ENCODE measurements at places on chromosomes 13 and 19.
A peak's percentile ranks its signal among the peaks of the same experiment; 100 is the strongest.

DNA sequence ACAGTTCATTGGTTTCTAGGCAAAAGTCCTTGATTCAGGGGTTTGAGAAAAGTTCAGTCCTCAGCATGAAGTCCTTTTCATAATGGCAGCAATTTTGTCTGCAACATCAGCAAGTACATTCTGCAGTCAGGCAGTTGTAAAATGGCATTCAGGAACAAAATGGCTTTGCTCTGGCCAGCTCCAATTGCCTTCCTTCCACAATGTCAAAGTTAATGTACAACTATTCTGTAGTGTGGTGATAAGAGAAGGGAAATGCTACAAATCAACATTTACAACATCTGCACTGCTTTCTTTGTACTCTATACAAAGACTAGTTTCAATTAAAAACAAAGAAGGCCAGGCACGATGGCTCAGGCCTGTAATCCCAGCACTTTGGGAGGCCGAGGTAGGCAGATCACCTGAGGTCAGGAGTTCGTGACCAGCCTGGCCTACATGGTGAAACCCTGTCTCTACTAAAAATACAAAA, 1.8 kb upstream of the NEK3 start:
- no peak for DNase-seq

DNA sequence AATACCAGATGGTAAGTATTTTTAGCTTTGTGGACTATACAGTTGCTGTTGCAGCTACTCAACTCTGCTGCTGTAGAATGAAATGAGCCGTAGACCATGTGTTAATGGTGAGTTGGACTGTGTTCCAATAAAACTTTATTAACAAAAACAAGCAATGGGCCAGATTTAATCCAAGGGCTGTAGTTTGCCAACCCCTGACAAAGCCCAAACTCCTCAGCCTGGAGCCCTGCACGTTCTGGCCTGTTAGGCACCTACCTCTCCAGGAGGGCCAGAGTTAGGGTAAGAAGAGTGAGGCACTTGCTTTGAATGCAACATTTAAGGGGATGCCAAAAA, 36.7 kb upstream of the CD33 start:
- DNase-seq = no peak

- DNase-seq = no peak
These were observed 14.2 kb upstream of the PTBP1 start for GRCh38 chr19:782878-783668.

- no peak for DNase-seq
These were observed 24.8 kb downstream of the UPF1 start for GRCh38 chr19:18856385-18857126.

DNA sequence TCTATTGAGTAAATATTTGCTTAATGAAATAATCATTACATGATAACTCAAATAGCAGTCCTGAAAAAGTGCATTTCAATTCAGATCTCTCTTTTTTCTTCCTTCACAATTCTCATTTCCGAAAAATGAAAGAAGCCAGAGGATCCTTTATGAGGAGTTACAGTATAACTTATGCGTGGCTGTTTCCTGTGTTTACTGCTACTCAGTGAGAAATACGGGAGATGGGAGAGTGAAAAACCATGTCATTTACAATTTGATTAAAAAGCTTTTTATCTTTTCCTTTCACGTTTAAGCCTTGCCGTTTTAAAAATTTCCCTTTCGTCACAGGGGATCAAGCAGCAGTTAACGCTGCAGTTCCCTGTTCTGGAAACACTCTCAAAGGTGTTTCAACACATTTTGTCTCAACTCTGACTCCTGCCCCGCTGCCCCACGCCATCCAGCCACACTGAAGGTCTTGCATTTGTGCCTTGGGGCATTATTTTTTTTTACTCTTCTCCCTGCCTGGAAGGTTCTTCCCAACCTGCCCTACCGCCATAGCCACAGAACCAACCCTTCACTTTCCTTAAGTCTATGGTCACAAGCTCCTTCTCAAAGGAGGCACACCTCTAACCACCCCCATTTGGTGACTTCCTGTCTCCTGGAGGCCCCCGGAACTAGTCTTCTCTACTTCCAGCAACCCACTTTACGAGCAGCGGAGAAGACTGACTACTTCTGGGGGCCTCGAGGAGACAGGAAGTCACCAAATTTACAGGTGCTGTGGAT, 17.0 kb downstream of the KL start:
- no peak for DNase-seq

DNA sequence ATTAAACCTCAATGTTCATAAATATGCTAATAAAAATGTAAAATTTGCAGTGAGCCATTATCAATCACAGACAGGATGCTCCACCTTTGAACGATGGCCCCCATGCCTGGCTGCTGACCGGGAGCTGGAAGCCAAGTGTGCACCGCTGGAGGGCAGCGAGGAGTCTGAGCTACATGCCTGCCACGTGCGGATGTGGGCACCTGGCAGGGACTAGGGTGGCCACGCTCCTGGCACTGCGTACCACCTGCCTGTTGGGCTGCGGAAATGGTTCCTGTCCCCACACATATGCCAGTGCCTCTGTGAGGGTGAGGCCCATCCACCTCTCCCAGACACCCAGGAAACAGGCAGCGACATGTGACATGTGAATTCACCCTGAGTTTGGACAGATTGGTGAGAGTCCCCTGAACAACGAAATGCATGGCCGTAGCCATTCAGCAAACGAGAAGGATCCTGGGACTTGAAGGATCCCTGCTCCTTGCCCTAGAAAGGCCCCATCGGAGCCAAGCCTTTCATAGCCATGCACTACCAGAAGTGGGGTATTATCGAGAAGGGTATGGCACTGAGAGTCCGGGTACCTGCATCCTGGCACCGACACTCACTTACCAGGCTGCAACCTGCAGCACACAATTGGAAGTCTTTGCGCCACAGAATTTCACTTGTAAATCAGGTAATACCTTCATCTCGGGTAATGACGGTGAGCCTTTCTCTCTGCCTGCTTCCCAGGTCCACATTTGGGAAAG, 35.8 kb downstream of the TSHZ3 start:
- no peak for DNase-seq

GRCh38 chr13:49098771-49099512, 121.2 kb upstream of the MLNR start:
- no peak for DNase-seq

DNA sequence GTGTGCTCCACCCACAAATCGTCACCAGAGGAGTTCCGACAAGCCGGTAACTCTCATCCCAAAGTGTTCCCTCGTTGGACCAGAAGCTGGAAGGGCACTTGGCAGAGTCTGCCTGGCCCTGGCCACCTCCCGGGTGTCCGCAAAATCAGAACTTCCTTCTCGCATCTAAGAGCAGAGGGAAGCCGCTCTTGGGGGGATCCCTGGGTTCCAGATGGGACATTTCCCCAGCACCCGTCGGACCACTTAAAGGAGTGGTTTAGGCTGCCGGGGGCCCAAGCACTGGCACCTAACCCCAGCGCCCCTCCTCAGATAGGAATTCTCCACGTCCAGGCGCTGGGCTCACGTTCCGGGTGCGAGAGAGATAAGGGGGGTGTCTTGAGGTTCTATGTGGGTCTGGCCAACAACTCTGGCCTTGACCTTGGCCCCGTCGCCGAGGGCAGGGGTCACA, 857 bp upstream of the MAP2K7 start:
- no peak for DNase-seq

- peak; percentile 86 for DNase-seq
These were observed 264.3 kb downstream of the FOXO1 start for GRCh38 chr13:40401911-40402776.

DNA sequence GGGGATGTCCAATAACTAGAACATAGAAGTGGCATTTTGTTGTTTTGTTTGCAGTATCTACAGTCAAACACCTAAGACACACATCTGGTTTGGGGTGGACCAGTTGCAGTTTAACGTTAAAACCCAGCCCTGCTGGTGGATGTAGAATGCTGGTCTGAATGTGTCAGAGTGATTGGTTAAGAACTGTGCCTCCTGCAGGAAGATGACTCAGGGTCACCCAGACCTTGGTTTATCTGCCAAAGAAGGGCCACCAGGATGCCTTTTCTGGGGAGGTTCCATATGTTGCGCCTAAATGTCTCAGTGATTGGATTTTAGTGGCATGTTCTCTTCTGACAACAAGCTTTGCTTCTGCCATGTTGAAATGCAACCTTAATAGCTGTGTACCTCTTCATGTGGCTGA, 23.1 kb downstream of the ZNF536 start:
- DNase-seq = no peak

Data from fibroblast of skin of left quadriceps (primary cell).